ENCODE measurements at places on chromosomes 12 and 14.

- DNase-seq = no peak
These were observed 476.3 kb upstream of the STXBP6 start for GRCh38 chr14:25526290-25526689.

GRCh38 chr12:117567644-117568216 lies 206.3 kb upstream of the NOS1 start:
- DNase-seq = no peak

GRCh38 chr12:131445184-131445774 lies 265.6 kb upstream of the SFSWAP start:
- DNase-seq = no peak

DNA sequence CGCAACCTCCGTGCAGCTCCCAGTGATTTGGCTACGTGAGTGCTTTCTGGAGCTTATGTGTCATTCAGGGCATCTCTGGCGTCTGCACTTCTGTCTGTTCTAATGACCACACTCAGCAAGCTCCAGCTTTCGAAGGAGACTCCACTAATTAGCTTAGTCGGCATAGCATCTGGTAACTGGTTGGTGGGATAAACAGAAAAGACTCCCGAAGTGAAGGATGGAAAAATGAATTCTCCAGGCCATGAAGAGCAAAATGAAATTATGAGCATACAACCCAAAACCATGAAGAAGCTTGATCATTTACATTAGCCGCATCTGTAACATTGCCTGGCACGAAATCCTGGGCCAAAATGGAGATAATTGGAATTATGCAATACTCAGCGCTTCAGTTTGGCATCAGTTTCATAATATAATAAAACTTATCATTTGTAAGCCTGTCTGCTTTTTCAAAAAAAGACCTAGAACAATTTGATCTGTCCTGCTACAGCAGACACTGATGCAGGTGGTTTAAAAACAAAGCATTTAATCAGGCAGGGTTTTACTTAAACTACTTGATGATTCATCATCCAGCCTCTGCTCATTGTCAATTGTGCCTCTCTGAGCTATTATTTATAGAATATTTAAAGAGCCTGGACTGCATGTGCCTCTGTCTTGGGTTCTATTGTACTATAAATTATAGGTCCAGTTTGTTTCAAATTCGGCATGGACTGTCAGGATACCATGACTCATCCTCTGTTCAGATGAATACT lies 87.4 kb downstream of the SYT1 start:
- DNase-seq = peak; percentile 9

GRCh38 chr14:89232265-89233070 lies 184.6 kb downstream of the FOXN3 start:
- DNase-seq = no peak

GRCh38 chr14:58294201-58294600 lies 4.2 kb upstream of the ARID4A start:
- no peak for DNase-seq

GRCh38 chr14:72308967-72309485 lies 376.8 kb downstream of the RGS6 start:
- DNase-seq = peak; percentile 26

GRCh38 chr14:31957565-31957964 lies 119.5 kb upstream of the ARHGAP5 start:
- DNase-seq = no peak

GRCh38 chr14:88895116-88895515 lies 70.7 kb downstream of the TTC8 start:
- no peak for DNase-seq

- DNase-seq = no peak
These were observed 221.2 kb downstream of the SSPN start for GRCh38 chr12:26416550-26416949.

DNA sequence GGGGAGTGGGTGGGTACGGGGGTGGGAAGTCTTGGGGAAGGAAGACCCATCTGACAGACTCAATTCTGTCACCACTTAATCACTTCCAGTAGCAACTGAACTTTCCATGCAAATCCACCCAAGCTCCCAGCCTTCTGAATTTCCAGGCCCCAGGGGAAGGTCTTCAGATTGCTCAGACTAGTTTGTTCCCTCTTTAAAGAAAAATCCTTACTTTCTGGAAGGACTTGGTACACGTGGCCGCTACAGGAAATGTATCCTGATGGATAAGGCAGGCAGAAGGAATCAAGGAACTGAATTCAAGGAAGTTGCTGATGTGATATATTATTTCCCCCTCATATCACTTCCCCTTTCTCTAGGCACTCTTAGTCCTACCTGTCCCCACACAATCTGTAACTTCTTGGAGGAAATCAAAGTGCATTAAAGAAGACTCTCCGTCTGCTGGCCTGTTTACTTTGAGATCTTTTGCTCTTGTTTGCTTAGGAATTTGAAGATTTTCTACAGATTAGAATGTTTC lies 6.4 kb downstream of the NFKBIA start:
- DNase-seq = no peak

GRCh38 chr14:87043667-87044200 lies 949.2 kb downstream of the GALC start:
- peak; percentile 47 for DNase-seq

GRCh38 chr12:13007496-13008233 lies 7.6 kb upstream of the HEBP1 start:
- DNase-seq = no peak

DNA sequence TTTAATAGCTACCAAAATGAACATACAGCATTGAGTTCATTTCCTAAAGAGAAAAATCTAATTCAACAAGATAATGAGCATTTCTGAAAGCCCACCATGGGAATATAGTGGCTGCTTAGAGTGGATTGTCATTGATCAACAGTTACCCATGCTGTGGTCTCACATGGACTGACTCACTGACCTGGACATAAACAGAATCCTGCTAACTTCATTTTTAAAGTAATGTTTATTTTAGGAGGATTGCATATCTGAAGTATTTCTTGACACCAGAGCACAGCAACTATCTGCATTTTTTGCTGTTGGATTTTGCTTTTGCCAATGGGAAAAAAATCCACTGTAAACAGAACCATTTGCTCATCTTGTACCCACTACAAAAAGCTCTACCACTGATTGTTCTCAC lies 71.7 kb downstream of the KCNC2 start:
- DNase-seq = no peak

Data from DMS79 treated with DMSO at 0.1 percent for 48 hours (cell line).